ENCODE measurements at places on chromosomes 6 and 20.

DNA sequence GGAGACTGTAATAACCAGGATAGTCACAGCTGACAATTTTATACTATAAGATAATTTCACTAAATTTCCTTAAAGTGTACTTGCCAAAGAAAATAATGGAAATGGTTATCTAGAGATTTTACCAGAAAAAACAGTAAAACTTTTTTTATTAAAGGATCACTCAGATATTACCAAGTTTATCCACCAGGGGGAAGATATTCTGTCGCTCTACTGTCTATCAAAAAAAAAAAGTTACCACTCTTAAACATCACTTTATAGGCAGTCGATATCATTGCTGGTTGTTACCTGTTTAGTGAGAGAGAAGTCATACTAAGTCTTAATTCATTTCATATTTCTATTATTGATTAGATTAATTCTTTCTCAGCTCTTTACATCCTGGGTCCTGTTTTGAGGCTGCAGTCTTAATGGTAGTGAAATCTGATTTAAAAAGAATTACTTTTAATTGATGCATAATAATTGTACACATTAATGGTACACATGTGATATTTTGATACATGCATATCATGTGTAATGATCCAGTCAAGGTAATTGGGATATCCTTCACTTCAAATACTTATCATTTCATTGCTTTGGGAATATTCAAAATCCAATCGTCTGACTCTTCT lies 18.9 kb downstream of the L3MBTL3 start:
- peak; percentile 38 for DNase-seq

GRCh38 chr20:42346189-42347170 lies 728.3 kb upstream of the CHD6 start:
- DNase-seq: no peak

DNA sequence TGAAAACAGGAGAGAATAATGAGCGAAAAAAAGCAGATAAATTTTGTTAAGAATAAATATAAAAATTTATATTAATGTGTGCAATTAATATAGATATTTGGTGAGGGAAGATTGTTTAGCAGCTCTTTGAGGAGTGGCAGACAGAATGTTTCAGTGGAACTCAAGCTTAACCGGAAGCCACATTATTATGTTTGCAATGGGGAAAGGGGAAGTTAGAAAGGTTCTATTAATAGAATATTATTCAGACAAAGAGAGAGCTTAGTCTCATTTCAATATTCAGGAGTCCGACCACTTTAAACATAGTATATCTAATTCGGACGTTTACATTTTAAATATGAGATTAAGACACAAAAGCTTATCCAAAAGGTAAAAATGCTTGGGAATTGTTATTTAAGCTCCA lies 81.6 kb upstream of the KHDRBS2 start:
- DNase-seq: no peak

DNA sequence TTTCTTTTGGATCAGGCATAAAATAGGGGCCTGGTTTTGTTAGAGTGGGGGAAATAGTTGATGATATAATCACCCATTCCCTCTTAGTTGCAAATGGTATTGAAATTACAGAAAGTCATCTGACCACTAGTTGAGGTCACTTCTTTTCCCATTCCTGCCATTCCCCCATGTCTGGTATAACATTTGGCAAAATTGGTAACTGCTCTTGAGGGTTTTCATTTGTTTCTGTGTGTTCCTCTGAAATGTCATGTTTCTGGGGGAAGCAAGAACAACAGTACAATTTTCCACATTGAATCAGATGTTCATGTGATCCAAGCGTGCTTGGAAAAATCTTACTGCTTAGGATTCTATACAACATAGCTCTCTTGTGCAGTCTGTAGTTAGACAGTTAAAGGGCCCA lies 7.3 kb downstream of the AIG1 start:
- DNase-seq: no peak

DNA sequence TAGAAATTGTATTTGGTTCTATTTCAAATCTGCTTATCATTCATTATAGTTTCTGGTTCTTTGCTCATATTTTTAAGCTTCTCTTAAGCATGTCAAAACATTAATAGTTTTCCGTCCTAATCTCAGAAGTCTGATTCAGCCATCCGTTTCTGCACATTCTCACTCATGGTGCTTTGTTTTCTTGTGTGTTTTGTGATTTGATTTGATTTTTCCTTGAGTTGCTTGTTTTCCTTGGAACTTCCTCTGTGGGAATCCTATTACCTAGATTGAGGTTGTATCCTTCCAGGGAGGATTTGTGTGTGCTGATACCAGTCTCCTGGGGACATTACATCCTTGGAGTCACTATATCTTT lies 7.9 kb downstream of the SNX9 start:
- no peak for DNase-seq

GRCh38 chr20:13349235-13349604 lies 128.1 kb downstream of the ISM1 start:
- no peak for DNase-seq

Measured in CD4-positive, alpha-beta memory T cell (primary cell).